ENCODE measurements at places on chromosomes 6 and 20.

GRCh38 chr6:11210386-11211138 lies 21.9 kb downstream of the NEDD9 start:
- DNase-seq: no peak

- no peak for DNase-seq
Measured at GRCh38 chr20:43161716-43162115, 28.0 kb downstream of the PTPRT start.

DNA sequence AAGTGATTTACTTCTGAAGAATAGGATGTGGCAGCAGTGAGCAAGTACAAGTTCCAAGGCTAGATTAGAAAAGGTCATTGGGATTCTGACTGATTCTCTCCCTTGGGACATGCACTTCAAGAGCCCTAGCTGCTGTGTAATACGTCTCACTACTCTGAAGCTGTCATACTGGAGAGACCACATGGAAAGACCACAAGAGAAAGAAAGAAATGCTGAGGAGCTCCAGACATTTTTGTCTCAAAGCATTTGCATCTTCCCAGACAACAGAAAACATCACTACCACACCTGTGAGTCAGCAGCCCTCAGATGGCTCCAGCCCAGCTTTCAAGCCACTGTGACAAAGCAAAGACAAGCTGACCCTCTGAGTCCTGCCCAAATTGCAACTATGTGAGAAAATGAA lies 20.7 kb downstream of the TENT5A start:
- DNase-seq: no peak

DNA sequence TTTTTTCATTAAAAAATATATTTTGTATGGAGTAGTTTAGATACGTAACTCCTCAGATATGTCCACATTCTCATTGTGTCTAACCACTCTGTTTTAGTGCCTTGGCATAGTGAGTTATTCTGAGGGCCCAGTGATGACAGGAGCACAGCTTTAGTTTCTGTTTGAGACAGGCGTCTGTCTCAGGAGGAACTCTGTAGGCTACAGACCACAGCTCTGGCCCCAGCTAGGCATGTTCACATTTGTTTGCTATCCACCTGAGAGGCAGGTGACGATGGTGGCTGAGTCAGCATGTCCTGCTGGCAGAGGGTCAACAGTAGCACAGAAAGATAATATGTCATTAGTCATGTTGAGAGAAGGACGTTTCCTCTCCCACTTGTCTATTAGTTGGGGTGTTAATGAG lies 16.3 kb downstream of the LRRC1 start:
- no peak for DNase-seq

DNA sequence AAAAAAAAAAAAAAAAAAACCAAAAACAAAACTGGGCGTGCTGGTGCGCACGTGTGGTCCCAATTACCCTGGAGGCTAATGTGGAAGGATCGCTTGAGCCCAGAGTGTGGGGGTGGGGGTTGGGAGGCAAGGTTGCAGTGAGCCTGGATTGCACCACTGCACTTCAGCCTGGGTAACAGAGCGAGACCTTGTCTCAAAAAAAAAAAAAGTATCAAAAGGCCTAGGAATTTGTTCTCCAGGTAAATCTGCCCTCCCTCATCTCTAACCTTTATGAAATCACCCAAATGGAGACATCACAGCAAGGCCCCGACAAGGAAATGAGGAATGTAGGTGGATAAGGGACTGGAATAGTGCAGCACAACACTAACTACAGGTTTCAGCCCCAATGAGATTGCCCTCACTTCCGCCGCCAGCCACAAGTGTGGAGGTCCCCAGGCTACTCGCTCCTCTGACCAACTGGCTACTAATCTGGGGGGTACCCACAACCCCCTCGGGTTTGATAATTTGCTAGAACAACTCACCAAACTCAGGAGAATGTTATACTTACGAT lies 36.8 kb upstream of the DDR1 start:
- no peak for DNase-seq

- DNase-seq: no peak
Measured at GRCh38 chr6:142246960-142247359, 54.8 kb upstream of the ADGRG6 start.

GRCh38 chr6:21279619-21280018 lies 313.9 kb upstream of the SOX4 start:
- no peak for DNase-seq

DNA sequence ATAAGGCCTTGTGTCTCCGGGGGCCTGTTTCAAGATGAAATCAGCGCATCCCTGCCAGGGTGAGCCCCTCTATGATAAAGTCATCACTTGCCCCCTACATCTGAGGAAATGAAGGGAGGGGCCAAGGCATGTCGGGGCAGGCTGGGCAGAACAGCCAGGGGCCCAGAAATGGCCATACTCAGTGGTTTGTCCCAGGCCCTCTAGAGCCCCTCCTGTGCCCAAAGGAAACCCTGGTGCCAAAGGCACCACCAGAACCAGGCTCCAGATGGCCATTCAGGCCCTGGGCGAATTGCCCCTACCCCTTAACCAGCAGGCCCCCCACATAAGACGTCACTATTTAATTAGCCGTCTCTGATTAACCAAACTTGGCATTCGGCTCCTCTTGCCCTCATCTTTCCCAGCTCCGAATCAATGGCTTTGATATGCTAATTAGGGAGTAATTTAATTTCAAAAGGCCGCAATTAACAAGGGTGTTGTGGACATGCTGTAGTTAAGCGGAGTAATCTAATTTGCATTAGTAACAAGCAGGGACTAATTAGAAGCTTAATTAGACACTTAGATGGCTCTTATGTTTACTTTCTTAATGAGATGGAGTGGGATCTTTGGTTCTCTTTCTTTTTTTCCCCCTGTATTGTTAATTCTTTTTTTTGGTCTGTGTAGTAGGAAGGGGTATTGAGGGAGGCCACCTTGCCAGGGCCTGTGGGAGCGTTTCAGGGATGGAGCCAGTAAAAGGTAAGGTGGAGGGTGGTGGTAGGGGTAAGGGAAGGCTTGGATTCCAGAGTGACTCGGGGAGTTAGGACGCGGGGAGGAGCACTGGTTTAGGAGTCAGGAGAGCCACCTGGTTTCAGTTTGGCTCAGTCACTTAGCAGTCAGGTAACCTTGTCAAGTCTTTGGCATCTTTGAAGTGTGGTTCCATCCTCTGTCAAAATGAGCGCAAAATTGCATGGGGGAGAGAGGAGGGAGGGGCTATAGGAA lies 9.4 kb downstream of the FOXP4 start:
- DNase-seq: no peak

Measured in endothelial cell (in vitro differentiated cells).